Thoracic aorta (tissue), 2 donors: ENCODE measurements at places on chromosomes 5 and 9. TPM values are rescaled to one million over a fixed set of nuclear protein-coding genes. Genes with fewer than 3 reads are reported as not detected.

Gene DMRTA1
- 0.41 TPM for total RNA-seq

DNA sequence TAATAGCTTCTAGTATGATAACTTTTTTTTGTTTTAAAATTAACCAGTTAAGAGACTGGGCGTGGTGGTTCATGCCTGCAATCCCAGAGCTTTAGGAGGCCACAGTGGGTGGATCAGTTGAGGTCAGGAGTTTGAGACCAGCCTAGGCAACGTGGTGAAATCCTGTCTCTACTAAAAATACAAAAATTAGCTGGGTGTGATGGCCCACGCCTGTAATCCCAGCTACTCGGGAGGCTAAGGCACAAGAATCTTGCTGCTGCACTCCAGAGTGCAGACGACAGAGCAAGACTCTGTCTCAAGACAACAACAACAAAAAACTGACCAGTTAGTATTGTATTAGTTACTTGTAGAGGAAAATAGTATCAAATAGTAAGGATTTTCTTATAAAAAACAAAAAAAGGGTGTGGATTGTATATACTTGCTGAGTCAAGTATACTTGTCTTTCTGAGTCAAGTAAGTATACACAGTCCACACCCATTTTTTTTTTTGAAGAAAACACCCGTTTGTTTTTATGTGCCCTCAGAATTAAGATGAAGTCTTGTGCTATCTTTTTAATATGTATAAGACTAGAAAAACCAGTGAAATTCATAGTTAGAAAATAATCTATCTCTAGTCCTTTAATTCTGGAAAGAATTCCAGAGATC lies 25.3 kb downstream of the UBAP1 start:
- DNase-seq = no peak
- no peaks in the 10 kb centered on the region for H3K36me3 ChIP-seq
- H3K27ac ChIP-seq = no peak overlapping the region
- peaks cover 26% of the 10 kb centered on the region for H3K4me1 ChIP-seq
- no peak overlapping the region for H3K4me3 ChIP-seq
- H3K27me3 ChIP-seq = no peaks in the 10 kb centered on the region

DNA sequence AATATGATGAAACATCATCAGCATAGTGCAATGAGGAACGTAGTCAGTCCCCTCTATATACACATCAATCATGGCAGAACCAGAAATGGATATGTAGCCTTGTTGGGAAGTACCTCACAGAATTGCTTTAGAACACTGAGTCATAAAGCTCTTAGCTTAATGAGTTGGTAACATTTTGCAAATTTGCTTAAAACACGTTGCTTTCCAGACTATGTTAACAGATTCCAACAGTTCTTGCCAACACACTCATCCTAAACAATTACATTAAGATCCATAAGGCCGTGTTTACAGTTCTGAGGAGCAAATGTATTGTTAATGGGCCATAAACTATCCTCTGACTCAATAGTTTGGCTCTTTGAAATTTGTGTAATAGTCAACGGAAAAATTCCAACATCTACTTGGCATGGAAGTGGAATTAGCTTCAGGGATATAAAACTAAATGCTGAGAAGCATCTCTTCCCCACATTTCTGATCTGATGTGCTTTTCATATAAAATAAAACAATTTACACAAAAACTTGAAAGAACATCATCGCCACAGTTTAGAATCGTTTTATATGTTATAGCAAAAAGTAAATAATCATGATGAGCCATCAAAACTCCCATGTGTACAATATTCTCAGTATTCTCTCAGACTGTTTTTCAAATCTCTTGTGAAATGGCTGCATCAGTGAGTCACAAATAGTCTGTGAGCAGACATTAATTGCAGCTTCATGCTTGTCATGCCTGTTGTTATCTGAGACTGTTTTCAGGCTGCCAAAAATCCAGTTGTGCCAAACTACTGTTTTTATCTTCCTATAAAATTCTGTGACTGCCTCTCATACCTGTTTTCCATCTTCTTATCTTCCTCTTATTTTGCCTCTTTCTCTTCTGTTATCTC lies 291.9 kb downstream of the COX7C start:
- H3K4me1 ChIP-seq = no peaks in the 10 kb centered on the region
- no peak for DNase-seq
- H3K36me3 ChIP-seq = no peaks in the 10 kb centered on the region

Gene NRARP
- 8.5 TPM for total RNA-seq

GRCh38 chr9:91813176-91813795 lies 136.7 kb downstream of the ROR2 start:
- no peak overlapping the region for H3K4me3 ChIP-seq
- no peaks in the 10 kb centered on the region for H3K27me3 ChIP-seq
- H3K27ac ChIP-seq = no peak overlapping the region
- H3K4me1 ChIP-seq = peaks cover 5% of the 10 kb centered on the region
- no peak for DNase-seq
- H3K36me3 ChIP-seq = no peaks in the 10 kb centered on the region

GRCh38 chr5:73344835-73345234 lies 103.7 kb downstream of the FOXD1 start:
- no peak overlapping the region for H3K4me3 ChIP-seq
- no peaks in the 10 kb centered on the region for H3K27me3 ChIP-seq
- no peak overlapping the region for H3K27ac ChIP-seq

Gene ERP44
- total RNA-seq = 13.8 TPM

GRCh38 chr9:69181908-69182353 lies 7.9 kb downstream of the TJP2 start:
- H3K27me3 ChIP-seq = no peaks in the 10 kb centered on the region
- H3K4me3 ChIP-seq = no peak overlapping the region
- no peaks in the 10 kb centered on the region for H3K36me3 ChIP-seq
- H3K27ac ChIP-seq = peak overlapping the region; percentile 58
- DNase-seq = no peak

- no peaks in the 10 kb centered on the region for H3K27me3 ChIP-seq
- no peak overlapping the region for H3K4me3 ChIP-seq
- no peak for DNase-seq
- H3K4me1 ChIP-seq = no peaks in the 10 kb centered on the region
Measured at GRCh38 chr5:37951946-37952721, 112.3 kb upstream of the GDNF start.

DNA sequence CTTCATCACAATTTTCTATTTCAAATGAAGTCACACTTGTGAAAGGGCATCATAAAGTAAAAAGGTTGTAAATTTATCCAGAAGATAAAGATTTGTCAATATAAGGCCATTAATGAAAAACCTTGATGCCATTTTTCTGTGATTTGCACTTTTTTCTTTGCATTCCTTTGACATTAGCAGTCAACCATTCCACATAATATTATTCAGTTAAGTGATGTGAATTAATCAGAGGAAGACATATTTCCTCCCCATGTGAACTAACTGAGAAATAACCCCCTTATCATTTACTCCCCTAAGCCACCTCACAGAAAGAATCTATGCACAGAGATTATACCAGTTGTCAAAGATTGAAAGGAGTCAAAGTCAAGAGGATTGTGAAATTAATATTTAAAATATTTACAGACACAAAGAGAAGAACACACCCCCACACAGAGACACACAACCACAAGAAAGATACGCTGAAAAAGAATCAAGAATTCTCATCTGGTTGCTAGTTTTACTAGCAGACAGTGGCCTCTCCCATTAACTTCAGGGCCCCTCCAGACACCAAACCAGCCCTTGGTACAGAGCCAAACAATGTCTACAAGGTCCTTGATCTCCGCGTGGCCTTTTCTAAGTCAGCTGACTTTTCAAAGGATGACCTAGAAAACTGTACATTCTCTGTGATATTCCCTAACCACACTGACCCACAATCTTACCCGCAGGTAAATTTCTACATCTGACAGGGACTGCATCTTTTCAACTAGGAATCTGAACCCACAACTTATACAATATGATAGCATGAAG lies 29.5 kb downstream of the GNAQ start:
- no peaks in the 10 kb centered on the region for H3K36me3 ChIP-seq
- H3K4me1 ChIP-seq = peaks cover 30% of the 10 kb centered on the region
- no peaks in the 10 kb centered on the region for H3K27me3 ChIP-seq
- H3K27ac ChIP-seq = no peak overlapping the region
- DNase-seq = no peak

Gene TAF11L10
- total RNA-seq = not detected

DNA sequence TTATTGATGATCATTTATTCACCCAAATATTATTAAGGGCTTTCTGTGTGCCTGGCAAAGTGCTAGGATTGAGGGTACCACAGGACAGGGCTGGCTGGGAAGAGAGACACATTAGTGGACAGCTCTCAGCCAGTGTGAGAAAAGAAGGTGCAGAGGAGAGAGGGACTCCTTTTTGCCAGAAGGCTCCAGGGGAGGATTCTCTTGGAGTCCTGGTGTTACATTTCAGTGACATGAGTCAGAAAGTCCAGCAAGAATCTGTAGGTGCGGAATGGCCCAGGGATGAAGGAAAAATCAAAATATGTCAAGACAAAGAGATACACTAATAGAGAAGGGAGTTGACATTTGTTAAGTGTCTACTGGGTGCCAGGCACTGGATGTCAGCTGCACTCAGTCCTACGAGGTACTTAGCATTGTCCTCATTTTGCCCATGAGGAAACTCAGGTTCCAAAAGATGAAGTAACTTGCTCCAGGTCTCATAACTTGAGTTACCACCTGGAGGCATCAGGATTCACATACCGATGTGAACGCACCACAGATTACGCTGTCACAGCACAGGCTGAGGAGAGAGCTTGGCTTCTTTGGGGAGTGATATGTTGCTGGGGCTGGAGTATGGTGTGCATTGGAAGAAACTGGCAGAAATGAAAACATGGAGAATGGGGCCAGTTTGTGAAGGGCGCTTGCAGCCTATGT lies 60.5 kb downstream of the RASGRF2 start:
- H3K4me1 ChIP-seq = no peaks in the 10 kb centered on the region
- no peak overlapping the region for H3K27ac ChIP-seq
- H3K27me3 ChIP-seq = no peaks in the 10 kb centered on the region
- DNase-seq = no peak
- H3K36me3 ChIP-seq = no peaks in the 10 kb centered on the region

Gene ROR2
- 0.68 TPM for total RNA-seq

Gene OR2K2
- not detected for total RNA-seq
